Activated CD4-positive, alpha-beta T cell treated with anti-CD3 and anti-CD28 coated beads, Interleukin-2, amount 50 U/mL, for 24 hours (primary cell): ENCODE measurements at places on chromosomes 2 and 18.

- DNase-seq = peak; percentile 5
Observed at GRCh38 chr2:216388046-216388884, 16.0 kb upstream of the MARCHF4 start.

- DNase-seq = no peak
Observed at GRCh38 chr2:238921259-238921658, 73.4 kb downstream of the TWIST2 start.

DNA sequence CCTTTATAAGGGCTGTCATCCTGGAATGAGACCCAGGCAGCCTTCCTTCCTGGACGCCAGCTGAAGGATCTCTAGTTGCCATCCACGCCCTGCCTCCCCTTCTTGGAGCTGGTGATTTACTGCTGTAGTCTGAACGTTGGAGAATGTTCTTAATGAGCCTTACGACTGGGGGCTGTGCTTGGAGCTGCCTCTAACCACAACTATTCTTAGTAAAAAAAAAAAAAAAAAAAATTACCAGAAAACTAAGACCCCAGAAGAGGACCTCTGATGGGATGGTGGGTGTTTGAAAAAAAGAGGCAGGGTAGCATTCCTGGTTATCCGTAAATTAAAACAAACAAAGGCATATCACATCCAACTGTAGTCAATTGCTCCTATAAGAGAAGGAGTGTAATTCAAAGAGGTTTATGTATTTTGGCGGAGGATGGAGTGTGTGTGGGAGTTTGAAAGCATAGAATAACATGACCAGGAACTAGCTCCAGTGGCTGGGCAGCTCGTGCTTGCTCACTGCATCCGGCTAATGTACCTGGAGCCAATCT lies 105.4 kb downstream of the QPCT start:
- DNase-seq = no peak

GRCh38 chr2:40201425-40201824 lies 250.5 kb downstream of the SLC8A1 start:
- no peak for DNase-seq

DNA sequence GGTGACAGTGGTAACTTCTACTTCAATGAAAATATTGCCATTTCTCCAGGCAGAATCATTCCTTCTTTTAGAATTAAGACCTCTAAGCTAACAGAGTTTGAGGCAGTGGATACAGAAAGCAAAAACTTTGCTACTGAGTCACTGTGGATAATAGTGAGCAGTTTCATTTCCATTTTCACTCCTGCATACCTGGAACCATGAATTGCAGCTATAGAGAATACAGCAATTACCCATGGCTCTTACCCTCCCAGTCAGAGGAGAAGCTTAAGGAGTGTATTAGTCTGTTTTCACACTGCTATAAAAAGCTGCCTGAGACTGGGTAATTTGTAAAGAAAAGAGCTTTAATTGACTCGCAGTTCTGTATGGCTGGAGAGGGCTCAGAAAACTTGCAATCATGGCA lies 531.4 kb upstream of the CNTNAP5 start:
- DNase-seq = no peak

GRCh38 chr2:19124135-19124534 lies 234.3 kb downstream of the OSR1 start:
- no peak for DNase-seq

GRCh38 chr2:197156771-197157170 lies 153.8 kb downstream of the ANKRD44 start:
- DNase-seq = no peak

- DNase-seq = no peak
Observed at GRCh38 chr2:37645362-37645761, 26.1 kb downstream of the CDC42EP3 start.

GRCh38 chr18:21914739-21915319 lies 174.2 kb downstream of the MIB1 start:
- DNase-seq = no peak

GRCh38 chr2:113053666-113054065 lies 999 bp upstream of the IL36B start:
- no peak for DNase-seq

DNA sequence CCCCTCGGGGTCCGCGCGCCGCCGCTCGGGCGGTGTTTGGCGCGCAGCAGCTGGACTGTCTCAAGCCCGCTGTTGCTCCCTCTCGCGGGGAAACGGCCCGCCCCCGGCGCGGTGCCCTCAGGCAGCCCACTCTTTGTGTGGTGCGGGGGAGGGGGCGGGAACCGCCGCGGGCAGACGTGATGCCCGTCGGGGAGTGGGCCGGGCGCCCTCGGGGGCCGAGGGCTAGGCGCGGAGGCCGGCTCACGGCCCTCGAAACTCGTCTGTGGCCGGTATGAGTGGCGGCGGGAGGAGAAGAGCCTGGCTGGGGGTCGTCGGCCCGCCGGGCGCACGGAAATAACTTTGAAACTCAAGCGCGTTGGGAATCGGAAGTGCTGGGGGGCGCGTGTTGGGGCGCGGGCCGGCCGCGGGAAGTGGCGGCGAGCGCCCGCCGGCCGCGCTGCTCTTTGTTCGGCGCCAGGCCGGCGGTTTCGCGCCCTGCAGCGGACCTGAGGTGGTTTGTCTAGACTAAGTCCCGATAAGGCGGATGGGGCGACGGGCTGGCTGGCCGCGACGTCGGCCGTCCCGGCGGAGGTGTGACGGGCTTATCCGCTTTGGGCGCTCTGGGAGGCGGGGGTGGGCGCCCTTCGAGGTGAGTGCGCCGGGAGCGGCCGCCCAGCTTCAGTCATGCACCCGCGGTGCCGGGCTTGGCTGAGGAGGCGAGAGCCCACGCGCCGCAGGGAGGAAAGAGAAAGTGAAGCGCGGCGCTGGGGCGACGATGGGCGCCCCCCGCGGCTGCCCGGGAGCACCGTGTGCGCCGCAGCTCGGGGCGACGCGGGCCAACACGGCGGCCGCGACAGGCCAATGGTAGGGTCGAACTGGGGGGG lies 679 bp downstream of the PTMA start:
- DNase-seq = peak; percentile 36

- no peak for DNase-seq
Observed at GRCh38 chr2:216856406-216857065, 3.3 kb downstream of the TNP1 start.

GRCh38 chr18:46622999-46623398 lies 34.0 kb downstream of the LOXHD1 start:
- no peak for DNase-seq

GRCh38 chr2:162244541-162245031 lies 1.3 kb upstream of the FAP start:
- no peak for DNase-seq

DNA sequence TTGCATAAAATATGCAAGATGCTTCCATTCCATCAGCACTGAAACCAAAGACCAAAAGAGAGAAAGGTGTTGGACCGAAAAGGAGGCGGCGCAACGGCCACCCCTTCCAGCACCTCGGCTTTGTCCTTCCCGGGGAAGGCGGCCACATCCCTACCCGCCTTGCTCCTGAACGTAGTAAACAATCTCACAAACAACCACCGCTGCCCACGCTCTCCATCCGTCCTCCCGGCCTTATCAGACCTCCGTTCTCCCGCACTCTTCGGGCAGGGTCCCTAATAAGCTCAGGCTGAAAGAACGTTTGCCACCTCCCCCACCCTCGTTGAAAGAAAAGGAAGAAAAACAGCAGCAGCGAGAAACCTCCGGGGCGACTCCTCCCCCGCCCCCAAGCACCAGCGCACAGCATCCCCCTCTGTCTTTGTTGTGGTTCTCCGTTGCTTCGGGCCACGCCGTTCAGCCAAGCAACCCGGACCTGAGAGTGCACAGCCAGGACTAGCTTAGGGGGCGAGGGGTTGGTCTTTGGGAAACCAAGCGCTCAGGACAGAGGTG lies 4.4 kb downstream of the EVX2 start:
- no peak for DNase-seq

GRCh38 chr2:15979759-15980604 lies 39.6 kb downstream of the MYCN start:
- no peak for DNase-seq

DNA sequence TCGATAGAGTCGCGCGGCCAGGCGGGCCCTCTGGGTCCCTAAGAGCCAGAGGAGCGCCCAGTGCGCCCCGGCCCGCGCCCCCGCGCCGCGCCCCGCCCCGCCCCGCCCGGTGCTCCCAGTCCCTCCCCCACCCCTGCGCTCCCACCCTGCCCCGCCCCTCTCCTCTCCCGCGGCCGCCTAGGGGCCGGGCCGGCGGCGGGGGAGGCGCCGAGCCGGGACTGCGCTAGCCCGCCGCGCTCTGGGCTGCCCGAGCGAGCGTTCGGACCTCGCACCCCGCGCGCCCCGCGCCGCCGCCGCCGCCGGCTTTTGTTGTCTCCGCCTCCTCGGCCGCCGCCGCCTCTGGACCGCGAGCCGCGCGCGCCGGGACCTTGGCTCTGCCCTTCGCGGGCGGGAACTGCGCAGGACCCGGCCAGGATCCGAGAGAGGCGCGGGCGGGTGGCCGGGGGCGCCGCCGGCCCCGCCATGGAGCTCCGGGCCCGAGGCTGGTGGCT lies at the start of gene GPC1:
TSS of gene GPC1 (plus strand) at position 207 of the 491 bp plus-strand sequence. CDS start at position 463, 256 bp downstream.
- DNase-seq = no peak

- DNase-seq = no peak
Observed at GRCh38 chr2:233075141-233075965, 15.2 kb downstream of the INPP5D start.

GRCh38 chr18:79471046-79471445 lies 75.3 kb downstream of the NFATC1 start:
- DNase-seq = no peak

DNA sequence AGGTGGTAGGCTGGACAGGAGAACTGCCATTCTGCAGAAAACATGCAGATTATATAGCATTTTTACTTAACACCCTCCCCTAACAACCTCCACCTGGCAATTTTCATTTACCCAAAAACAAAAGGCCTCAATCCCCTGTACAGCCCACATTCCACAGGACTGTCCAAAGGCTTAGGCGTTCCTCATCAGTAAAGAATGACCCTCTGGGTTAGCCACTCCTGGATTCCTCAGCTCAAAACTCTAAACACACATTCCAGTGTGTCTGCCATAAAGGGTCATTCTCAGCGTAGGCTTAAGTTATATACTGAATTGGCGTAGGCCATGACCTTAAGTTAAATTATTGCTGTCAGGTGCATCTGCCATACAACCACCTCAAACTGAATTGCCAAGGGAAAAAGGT lies 261.8 kb upstream of the CHAC2 start:
- DNase-seq = no peak

GRCh38 chr2:9333591-9334171 lies 89.6 kb downstream of the ITGB1BP1 start:
- no peak for DNase-seq

GRCh38 chr18:75089748-75090327 lies 119.1 kb downstream of the PTGR3 start:
- no peak for DNase-seq

DNA sequence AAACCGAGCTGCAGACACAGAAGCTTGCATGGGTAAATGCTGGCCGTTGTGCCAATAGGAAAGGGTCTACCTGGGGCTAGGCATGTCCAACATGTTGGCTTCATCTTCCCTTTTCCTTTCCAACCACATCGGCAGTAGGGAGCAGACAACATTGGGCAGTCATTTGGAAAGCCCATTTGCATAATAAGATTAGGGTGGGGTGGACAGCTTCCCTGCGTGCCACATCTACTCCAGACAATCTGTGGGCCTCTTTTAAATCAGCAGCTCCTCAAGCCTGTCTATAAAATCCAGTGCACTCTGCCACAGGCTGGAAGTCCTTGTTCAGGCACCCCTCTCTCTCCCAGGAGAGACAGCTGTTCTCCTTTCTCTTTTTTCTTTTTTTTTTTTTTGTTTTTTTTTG lies 203.6 kb upstream of the KYNU start:
- DNase-seq = no peak

- DNase-seq = no peak
Observed at GRCh38 chr2:143581134-143581533, 451.9 kb downstream of the ARHGAP15 start.

DNA sequence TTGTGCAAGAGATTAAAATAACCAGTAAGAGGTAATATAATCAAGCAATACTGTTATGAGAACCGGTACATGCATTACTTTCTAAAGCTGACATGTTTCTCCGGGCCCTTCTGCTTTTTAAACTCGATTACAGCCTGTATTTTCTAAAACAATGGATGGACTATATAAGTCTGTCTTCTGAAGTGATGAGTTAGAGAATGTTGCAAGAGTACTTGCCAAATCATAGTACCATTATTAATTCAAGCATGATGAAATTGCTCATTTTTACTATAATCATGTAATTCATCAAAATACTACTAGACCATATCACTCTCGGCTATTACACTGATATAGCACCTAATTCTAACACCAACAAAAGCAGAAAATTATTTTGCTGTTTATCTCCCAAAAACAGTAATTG lies 1240.3 kb upstream of the ACVR2A start:
- DNase-seq = no peak

DNA sequence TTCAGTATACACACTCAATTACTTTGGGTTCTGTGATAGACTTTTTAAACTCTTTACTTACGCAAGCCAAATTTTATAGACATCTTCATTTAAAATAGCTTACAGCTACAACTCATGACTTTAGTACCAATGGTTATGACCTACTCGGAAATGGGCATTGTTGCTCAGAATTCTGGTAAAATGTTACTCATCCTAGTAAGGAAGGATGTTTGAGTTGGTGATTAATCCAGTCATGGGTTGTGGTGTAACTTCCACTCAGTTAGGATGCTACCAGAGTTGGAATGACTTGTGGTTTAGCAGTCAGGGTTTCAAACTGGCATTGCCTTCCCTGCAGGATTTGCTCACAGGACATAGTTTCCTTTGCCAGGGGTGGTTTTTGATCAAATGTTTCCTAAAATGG lies 7.4 kb upstream of the NPC1 start:
- no peak for DNase-seq

GRCh38 chr2:137182071-137182470 lies 416.7 kb downstream of the THSD7B start:
- no peak for DNase-seq
